ENCODE measurements at places on chromosomes 11 and 22.

GRCh38 chr11:68269414-68270081 lies 2.2 kb downstream of the C11orf24 start:
- DNase-seq: no peak

- no peak for DNase-seq
These were observed 6.3 kb downstream of the CD44 start for GRCh38 chr11:35145271-35145670.

GRCh38 chr11:132742929-132743328 lies 789.4 kb downstream of the OPCML start:
- DNase-seq: no peak

DNA sequence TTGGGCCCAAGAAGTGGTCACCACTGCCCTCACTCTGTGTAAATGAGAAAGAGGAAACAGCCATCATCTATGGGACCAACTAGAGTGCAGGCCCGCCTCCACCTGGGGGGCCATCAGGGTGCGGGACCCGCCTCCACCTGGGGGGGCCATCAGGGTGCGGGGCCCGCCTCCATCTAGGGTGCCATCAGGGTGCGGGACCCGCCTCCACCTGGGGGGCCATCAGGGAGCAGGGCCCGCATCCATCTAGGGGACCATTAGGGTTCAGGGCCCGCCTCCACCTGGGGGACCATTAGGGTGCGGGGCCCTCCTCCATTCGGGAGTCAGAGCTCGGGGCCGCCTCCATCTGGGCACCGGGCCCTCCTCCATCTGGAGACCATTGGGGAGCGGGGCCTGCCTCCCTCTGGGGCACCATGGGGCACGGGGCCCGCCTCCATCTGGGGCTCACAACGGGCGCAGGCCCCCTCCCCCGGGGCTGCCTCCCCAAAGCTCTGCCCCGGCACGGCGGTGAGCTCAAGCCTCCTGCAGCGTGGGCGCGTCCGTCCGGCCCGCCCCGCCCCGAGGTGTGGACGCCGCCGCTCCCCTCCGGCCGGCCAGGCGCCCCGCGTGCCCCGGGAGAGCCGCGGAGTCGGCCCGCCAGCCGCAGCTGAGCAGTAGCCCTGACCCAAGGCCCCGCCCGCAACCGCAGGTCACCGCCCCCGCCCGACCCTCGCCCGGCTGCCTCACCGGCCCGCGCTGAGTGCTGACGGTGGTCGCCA lies 512 bp downstream of the TOLLIP start:
- no peak for DNase-seq

DNA sequence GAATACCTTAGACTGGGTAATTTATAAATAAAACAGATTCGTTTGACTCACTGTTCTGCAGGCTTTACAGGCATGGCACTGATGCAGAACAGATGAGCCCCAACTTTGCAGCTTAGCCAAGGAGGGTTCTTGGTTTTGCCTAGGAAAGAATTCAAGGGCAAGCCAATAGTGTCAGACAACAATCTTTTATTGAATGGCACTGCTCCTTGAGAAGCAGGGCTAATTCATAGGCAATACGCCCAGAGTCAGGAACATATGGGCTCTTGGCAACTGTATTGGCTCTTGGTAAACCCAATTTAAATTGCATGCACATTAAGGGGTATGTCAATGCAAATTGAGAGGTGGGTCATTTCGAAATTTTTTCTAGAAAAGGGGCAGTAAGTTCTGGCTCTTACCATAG lies 87.9 kb downstream of the RAB38 start:
- no peak for DNase-seq

- no peak for DNase-seq
These were observed 966 bp downstream of the SMTN start for GRCh38 chr22:31081963-31082605.

- no peak for DNase-seq
These were observed 475.8 kb upstream of the LRRC4C start for GRCh38 chr11:41935241-41935640.

GRCh38 chr11:11857769-11858168 lies 16.0 kb downstream of the USP47 start:
- no peak for DNase-seq

GRCh38 chr11:8011981-8012444 lies 24.9 kb downstream of the EIF3F start:
- no peak for DNase-seq

- no peak for DNase-seq
These were observed 679.1 kb downstream of the DLG2 start for GRCh38 chr11:84947970-84948580.

DNA sequence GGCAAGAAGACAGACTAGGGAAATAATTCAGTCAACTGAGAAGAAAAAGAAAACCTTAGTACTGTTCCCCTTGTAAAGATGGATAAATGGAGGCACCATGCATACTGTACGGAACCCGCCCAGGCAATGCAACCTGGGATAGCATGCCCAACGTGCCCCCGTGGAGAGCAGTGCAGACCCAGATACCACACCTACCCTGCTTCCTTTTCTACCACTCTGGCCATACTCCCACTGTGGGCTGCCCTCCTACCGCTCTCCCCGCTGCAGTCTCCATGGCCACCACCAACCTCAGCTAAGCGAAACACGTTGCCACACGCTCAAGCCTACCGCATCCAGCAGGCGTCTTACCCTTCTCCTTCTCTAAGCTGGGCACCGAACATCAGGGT lies 117.4 kb upstream of the SERPIND1 start:
- DNase-seq: no peak

- no peak for DNase-seq
These were observed 59.7 kb upstream of the RAG2 start for GRCh38 chr11:36657610-36658267.

DNA sequence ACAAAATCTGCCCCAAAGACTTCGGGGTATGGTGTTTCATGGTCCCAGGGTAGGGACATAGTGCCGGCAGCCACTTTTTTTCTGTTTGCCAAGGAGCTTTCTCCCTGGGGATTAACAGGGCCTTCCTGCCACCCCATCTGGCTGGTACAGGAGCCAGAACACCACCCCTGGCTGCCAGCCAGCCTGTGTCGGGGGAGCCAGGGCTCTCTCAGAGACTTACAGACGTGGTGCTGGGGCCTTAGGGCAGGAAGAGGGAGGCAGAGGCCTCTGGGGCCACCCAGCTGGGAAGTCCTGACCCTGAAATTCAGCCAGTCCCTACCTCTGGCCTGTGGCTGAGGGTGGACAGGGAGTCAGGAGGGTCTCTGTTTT lies 52.4 kb upstream of the CDON start:
- DNase-seq: no peak

GRCh38 chr22:18028817-18029527 lies 4.6 kb upstream of the MICAL3 start:
- no peak for DNase-seq

GRCh38 chr11:47061429-47062178 lies 115.1 kb downstream of the ARFGAP2 start:
- DNase-seq: no peak

DNA sequence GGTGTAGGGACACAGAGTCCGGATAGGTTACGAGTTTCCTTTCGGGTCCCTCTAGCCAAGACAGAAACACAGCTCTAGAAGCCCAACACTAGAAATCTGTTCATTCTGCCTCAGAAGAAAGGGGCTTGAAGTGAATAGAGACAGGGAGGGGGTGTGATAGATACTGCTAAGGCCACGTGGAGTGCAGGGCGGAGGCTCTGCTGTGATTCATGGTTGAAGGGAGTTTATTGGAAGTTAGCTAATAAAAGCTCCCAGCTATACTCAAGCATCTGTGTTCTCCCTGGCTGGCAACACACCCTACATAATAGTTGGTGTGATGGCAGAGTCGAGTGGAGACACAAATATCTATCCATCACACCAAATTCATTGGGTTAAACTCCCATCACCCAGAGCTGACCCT lies 337.4 kb downstream of the CADM1 start:
- DNase-seq: no peak

DNA sequence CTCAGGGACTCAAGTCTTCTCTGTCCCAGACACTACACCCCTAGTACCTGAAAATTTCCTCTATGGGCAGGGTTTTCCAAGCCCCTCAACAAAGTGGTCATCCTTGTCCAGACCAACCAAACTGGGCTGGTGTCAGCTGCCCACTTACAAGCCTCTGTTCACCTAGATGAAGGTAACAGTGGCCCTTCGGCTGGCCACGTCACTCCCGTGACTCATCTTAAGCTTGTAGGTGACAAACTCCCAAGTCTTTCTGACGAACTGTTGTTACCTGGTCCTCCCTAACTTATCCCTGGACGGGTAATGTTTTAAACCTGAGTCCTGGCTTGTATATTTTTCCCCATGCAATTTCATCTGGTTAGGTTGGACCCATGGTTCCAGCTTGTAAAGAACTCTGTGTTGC lies 4.7 kb downstream of the CXCR5 start:
- DNase-seq: no peak

DNA sequence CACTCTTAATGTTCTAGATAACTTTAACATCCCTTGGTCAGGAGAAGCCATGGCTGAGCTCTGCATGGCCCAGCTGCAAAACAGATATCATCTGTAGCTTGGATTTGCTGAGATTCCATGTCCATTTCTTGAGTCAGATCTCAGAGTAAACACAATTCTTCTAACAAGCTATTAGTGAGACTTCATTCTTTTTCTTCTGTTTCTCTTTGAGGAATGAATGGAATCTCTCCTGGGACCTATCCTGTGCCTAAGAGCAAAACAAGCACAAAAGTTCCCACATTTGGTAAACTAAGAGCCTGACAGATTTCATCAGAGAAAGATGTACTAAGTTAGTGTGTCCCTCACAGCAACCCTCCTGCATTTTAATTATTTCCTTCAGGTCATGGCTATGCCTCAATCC lies 142.8 kb downstream of the MAML2 start:
- no peak for DNase-seq

- no peak for DNase-seq
These were observed 55.0 kb upstream of the ANO3 start for GRCh38 chr11:26276798-26277424.

DNA sequence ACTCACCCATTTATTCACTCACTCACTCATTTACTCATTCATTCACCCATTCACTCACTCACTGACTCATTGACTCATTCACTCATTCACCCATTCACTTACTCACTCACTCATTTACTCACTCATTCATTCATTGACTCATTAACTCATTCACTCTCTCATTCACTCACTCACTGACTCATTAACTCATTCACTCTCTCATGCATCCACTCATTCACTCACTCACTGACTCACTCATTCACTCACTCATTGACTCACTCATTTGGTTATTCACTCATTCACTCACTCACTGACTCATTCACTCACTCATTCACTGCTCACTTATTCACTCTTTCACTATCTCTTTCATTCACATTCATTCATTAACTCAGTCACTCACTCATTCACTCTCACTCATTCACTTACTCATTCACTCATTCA lies 2.5 kb upstream of the MUC5AC start:
- no peak for DNase-seq

- DNase-seq: no peak
These were observed 366.9 kb downstream of the NTM start for GRCh38 chr11:131737357-131737756.

DNA sequence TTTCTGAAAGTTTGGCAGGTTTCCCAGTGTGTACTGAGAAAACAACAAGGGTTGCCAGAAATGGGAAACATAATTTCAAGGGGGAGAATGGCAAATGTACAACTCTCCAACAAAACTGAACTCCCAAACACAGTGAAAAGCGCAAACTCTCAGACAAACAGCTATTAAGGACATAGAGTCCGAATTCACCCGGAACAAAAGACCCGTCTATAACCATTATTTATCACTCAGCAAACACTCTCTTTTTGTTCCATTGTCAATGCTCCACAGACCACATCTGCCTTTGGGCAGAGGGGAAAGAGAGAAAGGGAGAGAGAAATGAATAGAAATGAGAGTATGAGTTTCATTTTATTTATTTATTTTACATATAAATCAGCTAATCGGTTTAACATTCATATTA lies 21.7 kb downstream of the KIRREL3 start:
- no peak for DNase-seq

DNA sequence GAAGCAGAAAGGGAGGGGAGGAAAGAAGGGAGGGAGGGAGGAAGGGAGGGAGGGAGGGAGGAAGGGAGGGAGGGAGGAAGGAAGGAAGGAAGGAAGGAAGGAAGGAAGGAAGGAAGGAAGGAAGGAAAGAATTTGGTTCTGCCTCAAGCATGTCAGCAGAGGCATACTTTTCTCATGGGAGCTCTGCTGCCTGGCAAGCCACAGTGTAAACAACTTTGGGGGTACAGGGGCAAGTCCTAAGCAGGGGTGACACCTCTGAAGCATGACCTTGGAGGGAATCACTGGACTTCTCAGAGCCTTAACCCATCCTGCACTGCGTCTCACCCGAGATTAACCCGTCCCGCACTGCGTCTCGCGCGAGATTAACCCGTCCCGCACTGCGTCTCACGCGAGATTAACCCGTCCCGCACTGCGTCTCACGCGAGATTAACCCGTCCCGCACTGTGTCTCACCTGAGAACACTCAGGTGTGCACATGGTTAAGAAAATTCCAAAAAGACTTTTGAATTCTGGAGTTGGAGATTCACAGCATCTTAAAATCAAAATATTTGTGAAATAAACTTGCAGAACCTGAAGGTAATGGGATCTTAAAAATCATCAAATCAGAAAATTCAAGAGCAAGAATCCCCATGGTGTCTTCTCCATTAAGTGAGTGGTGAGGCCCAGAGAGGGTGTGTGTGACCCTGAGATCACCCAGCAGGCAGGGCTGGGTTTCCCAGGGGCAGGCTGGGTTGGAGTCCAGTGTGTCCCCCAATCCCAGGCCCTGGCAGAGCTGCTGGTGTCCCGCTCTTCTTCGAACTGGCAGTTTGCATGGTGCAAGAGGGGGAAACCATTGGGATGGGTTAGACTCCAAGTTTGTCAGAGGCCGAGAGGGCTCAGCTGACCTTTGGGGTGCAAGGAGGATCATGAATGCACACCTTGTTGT lies 190.4 kb downstream of the MN1 start:
- no peak for DNase-seq

DNA sequence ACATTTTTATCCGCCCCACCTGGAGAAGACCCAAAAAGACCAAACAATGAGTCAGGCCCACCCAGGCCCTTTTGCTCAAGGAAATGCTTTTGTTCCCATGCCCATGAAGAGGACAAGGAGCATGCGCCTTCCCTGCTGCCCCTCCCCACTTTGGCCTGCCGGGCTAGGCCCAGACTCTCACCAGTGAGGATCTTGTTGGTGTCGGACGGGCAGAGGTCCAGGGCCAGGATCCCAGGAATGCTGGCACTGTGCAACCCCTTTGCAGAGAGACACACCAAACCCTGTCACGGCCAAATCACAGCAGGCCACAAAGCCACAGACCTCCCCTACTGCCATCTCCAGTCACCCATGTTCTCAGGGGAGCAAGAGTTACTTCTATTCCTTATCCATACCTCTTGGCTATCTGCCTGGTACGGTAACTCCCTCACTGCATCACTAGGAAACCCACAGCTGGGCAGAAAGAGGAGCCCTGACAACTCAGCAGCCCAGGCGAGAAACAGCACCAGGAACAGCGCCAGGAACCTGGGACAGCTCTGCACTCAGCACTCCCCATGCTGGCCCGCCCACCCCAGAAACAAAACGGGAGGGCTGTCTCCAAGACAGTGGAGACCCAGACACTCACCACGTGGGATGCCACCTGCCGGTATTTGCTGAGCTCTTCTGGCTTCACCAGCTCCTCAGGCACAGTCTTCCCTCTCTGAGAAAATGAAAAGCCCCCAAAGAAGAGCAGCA lies 5.5 kb downstream of the PRPF19 start:
- no peak for DNase-seq
